Muscle of leg (tissue), 16 donors: ENCODE measurements at places on chromosomes 1 and 21. TPM values are rescaled to one million over a fixed set of nuclear protein-coding genes. Genes with fewer than 3 reads are reported as not detected.

SEMA4A gene
- 2.5 TPM for total RNA-seq

CRB1 gene
- 0.44 TPM for total RNA-seq

FMO1 gene
- total RNA-seq: 8.3 TPM

CELA2A gene
- 0.13 TPM for total RNA-seq

GART gene
- 37.5 TPM for total RNA-seq

BOLA1 gene
- total RNA-seq: 17.6 TPM

TMEM52 gene
- 66.3 TPM for total RNA-seq

DNA sequence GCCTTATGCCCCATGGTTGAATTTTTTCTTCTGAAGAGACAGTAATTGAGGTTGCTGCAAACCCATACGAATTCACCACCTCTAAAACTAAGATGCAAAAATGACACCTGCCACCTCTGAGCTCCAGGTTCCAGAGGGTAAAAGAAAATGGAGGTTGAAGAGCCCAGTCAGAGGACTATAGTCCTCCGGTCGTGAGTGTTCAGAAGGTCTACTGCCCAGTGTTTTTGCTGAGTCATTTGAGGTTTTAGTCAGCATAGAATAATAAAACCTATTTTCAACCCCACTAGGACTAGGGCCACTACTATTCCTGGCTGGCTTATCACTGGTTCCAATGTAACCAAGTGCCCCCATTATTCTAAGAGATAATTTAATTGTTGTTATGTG is 12.9 kb upstream of the SLAMF7 start:
- H3K4me3 ChIP-seq: no peak overlapping the region
- no peak for DNase-seq
- no peak overlapping the region for H3K27ac ChIP-seq
- no peaks in the 10 kb centered on the region for H3K27me3 ChIP-seq

DNA sequence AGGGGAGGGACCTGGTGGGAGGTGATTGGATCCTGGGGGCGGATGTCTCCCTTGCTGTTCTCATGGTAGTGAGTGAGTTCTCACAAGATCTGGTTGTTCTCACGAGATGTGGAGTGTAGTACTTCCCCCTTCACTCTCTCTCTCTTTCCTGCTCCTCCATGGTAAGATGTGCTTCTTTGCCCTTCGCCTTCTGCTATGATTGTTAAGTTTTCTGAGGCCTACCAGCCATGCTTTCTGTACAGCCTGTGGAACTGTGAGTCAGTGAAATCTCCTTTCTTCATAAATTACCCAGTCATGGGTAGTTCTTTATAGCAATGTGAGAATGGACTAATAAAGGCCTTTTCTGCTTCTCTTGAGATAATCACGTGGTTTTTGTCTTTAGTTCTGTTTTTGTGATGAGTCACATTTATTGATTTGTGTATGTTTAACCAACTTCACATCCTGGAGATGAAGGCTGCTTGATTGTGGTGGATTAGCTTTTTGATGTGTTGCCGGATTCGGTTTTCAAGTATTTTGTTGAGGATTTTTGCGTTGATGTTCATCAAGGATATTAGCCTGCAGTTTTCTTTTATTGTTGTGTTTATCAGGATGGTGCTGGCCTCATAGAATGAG is 45.5 kb downstream of the RABGAP1L start:
- no peak for DNase-seq
- no peaks in the 10 kb centered on the region for H3K4me1 ChIP-seq
- H3K4me3 ChIP-seq: no peak overlapping the region
- H3K36me3 ChIP-seq: no peaks in the 10 kb centered on the region
- no peak overlapping the region for H3K27ac ChIP-seq
